ENCODE measurements at places on chromosomes 2 and 18.

- no peak for DNase-seq
Observed at GRCh38 chr2:147352264-147353071, 492.4 kb upstream of the ACVR2A start.

DNA sequence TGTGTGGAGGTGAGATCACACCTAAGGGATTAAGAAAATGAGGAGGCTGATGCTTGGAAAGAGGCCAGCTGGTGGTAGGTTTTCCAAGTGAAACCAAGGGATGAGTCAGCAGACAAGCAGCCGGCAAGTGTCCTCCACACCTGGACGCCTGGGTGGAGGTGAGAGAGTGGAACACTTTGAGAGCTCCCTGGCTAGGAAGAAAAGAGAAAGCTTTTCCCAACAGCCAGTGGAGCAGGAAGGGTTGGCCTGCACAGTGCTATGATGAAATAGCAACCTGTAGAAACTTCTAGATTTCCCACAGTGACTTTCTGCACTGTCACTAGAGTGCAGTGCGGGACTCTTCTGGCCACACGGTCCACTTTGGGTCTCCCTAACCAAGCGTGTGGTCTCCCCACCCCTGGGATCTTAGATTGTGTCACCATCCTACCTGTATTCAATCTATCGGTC, 19.6 kb upstream of the IL37 start:
- no peak for DNase-seq

GRCh38 chr2:167293172-167293781, 405.0 kb downstream of the XIRP2 start:
- DNase-seq: no peak

DNA sequence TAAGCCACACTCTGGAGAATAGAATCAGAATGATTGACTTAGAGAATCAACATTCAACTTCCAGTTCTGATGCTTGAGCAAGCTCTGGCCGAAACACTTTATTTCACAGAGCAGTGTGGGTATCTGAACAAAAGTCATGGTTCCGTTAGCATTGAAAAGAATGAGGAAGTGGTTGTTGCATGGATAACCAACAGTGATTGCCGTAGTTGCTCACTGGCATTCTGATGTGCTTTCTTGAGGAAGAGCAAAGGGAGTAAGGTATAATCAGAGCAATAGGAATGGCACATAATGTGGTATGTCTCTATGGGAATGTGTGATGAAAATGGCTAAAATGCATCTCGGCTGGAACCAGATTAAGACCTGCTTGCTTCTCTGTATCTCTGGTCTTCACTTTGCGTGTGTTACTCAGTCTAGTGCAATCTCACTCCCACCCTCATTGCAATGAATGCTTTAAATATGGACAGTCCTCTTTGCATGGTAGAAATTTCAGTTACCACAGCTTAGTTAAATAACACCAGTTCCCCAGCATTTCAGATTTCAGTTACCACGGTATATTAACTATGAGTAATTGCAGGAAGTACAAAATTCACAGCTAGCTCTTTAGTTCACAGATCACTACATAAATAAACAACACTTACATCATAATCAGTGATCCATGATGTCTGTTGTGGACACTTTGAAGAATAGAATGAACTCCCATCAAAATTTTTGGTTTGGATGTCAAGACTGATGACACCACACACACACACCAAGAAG, 7.8 kb upstream of the RAB12 start:
- DNase-seq: no peak

GRCh38 chr2:154664248-154664647, 34.2 kb upstream of the KCNJ3 start:
- DNase-seq: no peak

- DNase-seq: no peak
Observed at GRCh38 chr2:238430781-238431180, 4.1 kb downstream of the ASB1 start.

DNA sequence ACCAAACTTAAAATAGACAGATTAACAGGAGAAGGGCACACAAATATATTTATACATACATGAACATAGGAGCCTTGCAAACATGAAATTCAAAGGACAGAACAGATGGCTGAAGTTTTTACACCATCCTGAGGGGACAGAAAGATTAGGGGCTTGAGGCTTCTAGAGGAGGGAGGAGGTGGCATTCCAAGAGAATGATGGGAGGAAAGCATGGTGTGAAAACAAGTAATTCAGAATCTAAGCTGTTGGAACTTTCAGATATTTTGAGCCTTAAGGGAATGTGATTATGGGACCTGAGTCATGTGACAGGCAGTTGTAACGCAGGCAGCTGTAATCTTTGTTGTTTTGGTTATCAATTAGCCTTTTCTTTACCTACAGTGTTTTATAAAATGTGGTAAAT, 225.2 kb upstream of the SPOPL start:
- no peak for DNase-seq

DNA sequence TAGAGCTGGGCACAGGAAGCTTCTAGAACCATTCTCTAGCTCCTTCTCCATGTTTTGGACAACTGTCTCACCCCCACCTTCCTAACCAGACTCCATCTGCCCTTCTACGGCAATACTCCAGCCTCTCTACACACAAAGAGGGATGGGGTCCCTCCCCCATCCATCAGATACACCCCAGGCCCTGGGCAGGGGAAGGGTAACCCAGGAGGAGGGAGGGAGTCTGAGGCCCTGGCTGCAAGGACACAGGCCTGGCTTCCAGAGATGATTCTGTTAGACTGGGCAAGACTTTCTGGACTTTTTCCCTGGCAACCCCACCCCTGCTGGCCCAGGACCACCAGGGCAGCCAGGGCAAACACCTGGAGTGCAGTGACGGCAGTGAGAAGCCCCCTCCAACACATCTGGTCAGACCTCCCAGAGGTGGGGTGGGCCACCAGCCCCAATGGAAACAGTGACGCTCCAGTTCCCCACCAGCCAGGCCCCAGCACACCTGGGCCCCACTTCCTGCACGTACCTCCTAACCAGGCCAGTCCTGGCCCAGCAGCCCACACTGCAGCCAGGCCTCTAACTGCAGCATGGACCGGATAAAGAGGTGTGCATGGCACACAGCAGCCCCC, 6.5 kb downstream of the CYP26B1 start:
- DNase-seq: no peak

DNA sequence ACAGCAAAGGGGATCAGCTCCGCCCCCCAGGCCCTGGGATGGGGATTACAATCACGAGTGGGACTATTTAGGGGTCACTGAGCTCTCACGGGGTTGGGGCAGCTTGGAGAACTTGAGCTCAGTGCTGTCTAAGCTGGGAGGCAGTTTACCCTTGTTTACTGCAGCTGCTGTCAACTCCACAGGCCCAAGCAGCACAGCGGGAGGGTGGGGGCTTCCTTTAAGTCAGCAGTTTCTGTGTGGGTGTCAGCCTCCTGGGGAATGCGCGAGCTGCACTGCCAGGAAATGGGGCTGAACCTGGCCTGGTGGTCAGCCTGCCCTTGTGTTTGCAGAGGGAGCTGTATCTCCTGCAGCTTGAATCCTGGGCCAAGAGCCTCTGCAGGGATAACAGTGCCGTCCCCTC, 29.8 kb downstream of the TOGARAM2 start:
- peak; percentile 68 for DNase-seq

GRCh38 chr2:122843503-122843902, 1088.1 kb downstream of the TSN start:
- no peak for DNase-seq

DNA sequence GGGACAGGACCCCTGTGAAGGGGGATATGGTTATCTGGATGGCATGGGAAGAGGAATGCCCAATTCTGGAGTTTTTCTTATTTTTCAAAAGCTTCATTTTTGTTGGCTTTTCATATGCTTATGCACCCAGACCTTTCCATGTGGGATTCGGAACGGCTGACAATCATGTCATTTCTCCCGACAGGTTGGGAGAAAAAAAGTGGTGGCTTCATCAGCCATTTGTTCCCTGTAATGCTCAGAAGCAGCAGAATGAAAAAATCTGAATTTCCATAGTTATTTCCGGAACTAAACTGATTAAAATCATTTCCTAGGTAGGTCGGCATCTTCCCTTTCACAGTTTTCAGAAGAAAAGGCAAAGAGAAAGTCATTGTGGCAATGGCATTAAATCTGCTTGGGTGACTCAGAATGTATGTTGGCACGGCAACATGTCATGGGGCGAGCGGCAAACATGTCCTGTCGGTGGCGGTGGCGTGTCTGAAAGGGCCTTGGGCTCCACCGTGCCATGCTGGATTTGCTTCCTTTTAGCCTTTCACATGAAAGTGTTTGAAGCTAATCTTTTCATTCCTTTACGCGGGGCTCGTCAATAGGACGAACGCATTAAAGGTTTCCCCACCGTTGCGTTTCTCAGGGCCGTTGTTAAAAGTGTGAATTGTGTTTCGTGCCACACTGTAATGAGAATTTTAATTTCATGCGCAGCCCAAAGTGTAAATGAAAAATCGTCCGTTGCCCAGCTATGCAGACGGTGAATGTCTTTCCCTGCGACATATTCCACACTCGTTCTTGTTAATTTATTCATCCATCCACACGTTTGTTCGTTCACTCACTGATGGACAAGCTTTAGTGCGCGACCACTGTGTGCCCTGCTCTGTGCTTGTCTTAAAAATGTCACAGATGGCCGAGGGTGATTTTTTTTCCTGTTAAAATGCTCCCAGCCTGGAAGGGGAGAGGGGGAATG, 18.5 kb downstream of the ACKR3 start:
- no peak for DNase-seq

- no peak for DNase-seq
Observed at GRCh38 chr2:97724946-97725688, 11.7 kb downstream of the ZAP70 start.

DNA sequence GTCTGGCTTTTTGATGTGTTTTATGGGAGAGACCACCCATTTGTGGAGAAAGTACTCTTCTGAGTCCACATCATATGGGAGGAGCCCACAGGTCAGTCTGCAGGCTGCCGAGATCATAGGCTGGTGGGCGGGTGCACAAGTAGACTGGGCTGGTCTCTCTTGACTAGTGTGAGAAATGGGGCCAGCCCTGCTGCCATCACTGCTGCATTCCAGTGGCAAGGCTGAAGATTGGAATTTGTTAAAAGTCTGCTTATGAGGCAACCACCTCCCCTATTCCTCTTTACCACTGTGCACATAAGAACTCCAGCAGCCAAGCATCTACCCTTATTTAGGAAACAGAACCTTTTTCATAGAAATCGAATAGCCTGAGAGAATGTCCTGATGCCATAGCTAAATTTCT, 200.7 kb downstream of the DIS3L2 start:
- no peak for DNase-seq

DNA sequence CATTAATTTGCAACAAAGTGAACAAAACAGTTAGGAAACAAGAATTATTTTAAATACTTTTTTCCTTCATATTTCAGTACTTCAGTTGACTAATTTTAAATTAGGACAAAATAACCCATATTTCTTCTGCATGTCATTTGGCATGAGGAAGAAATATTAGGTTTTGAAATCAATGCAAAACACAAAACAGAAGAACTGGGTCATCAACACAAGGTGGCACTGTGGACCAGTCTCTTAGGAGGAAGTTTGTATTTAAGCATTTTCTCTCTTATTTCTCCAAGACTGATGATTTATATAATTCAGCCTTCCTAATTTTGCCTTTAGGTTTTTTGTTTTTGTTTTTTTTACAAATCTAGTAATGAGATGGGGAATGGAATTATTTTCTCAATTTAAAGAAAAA, 352.8 kb upstream of the KCNH7 start:
- no peak for DNase-seq

DNA sequence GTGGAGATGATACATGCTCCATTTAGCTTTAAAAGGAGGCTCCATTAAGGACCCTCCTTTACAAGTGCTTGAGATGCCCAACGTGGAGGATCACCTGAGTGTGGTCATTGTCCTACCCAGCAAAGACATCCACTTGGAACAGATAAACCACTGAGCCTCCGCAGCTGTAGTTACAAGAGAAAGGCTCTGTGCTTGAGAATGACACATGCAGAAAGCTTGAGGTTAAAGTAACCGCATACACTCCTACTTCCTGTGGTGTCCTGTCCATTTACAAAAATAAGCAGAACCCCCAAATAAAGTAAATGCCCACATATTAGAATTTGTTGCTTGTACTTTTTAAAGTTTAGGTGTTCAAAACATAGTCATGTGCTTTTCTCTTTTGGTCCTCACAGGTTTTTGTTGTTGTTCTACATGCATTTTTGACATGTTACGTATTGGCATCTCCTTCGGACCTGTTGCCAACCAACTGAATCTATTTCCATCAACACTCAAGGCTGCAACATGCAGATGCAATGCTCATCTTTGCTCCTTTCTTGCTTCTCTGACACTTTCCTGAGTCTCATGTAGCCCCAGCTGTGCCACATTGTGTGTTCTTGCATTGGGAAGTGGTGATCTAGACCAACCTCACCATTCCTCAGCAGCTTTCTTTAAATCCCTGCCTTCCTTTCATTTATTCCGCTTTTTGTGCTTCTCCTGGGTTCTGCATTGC, 56.0 kb downstream of the SERPINB7 start:
- DNase-seq: peak; percentile 4

DNA sequence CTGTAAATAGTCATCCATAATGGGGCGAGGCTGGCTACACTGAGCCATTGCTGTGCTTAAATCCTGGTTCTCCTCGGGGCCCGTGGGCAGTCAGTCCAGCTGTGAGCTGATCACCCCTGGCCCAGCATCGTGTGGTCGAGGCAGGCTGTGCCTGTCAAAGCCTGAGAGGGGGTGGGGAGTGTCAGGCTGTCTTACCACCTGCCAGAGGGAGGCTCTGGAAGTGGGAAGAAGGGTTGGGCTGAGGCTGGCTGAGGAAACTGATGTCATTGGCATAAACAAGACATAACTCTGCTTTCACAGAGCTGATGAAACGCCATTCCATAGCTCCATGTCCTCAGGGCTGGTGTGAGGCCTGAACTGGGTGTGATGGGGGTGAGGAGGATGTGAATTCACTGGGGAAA, 49.7 kb downstream of the KLHL29 start:
- DNase-seq: no peak

- DNase-seq: no peak
Observed at GRCh38 chr2:114784890-114785583, 342.6 kb downstream of the DPP10 start.

- no peak for DNase-seq
Observed at GRCh38 chr18:434410-434809, 66.1 kb downstream of the COLEC12 start.

- no peak for DNase-seq
Observed at GRCh38 chr2:12915787-12916186, 199.1 kb downstream of the TRIB2 start.

DNA sequence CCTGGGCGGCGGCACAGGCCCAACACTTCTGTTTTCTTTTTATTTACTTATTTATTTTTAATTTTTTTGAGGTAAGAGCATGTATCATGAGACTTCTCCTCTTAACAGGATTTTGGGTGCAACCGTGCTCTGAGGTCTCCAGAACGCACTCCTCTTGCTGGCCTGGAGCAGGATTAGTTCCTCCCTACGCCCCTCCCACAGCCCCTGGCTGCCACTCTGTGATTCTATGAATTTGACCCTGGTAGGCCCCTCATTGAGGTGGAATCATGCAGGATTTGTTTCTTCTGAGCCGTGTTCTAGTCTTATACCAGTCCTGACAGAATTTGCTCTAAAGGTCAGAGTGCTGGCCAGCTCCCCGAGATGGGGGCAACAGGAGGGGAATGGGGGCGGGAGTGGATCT, 106.5 kb upstream of the HS6ST1 start:
- no peak for DNase-seq

GRCh38 chr2:64311948-64312621, 141.9 kb upstream of the LGALSL start:
- no peak for DNase-seq
